Fibroblast of skin of scalp (primary cell): ENCODE measurements at places on chromosomes 13 and 19.

GRCh38 chr13:46281779-46282178, 70.1 kb downstream of the LRRC63 start:
- DNase-seq, result no peak

GRCh38 chr19:533364-534058, 2.0 kb downstream of the CDC34 start:
- no peak for DNase-seq

GRCh38 chr19:46785980-46786235, 2.5 kb downstream of the SLC1A5 start:
- DNase-seq, result no peak

DNA sequence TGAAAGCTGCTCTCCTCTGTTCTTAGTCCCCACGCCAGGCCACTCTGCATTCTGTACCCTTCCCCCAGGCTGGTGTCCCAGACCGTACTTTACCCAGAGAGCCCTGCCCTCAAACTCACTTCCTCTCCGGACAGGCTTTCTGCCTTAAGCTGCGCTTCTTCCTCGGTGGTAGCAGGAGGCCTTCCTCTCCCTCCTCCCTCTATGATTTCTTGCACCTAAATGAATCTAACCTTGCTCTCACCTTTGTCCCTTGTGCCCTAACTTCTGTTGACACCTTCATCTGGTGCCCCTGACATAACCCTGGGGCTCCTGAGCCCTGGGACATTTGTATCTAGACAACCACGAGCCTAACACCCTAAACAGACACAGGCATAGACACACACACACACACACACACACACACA, 29.6 kb upstream of the CEACAM21 start:
- no peak for DNase-seq
